ENCODE measurements at places on chromosomes 16 and 17. TPM values are rescaled to one million over a fixed set of nuclear protein-coding genes. Genes with fewer than 3 reads are reported as not detected.

DNA sequence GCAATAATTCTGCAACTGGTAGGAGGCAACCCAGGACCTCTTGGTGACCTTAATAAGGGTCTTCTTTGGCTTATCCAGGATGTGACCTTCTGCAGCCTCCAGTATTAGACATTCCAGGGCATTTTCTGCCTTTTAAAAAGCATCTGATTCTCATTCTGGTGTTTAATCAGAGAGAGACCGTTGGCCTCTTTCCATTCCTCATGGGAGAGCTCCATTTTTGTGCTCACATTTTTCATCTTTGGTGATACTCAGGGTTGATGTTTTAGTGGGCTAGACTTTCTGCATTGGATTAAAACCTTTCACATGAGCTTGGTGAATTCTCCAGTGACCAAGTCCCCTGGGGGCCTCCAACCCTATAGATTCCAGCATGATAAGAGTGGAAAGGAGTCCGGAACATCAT lies 150.2 kb upstream of the CACNG5 start:
- no peak for DNase-seq

DNA sequence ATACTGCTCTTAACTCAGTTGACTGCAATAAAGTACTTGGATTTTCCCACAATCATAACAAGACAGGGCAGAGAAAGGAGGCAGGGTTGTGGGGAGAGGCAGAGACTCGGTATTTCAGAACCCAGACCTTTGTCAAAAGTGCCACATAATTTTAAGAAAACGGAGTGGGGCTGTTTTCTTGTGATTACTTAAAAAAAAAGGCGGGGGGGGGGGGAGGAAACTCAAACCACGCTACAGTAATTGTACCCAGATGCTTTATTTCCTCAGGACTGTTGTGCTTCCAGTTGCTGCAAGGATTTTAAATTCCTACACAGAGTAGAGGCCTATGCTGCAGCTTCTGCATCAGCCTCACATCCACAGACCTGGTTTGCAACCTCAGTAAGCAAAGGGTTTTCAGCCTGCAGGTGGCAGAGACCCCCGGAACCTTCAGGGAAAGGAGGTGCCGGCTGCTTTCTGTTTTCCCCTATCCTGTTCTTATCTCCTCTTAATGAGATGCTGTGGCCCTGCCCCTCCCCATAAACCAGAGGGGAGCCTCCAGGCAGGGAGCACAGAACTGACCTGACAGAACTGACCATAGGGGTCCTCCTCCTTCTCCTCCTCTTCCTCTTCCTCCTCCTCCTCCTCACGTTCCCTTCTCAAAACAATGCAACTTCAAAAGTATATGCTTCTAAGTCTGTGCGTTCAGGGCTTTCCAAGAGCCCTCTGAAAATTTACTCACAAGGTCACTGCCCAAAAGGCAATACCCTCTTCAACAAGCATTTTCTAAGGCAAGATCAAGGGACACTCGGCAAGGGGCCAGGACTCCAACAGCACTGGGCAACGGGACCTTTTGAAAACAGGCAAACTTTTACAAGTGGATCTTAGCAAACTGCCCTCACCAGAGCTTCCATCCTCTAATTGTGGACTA lies 7.5 kb downstream of the AXIN2 start:
- no peak for DNase-seq

DNA sequence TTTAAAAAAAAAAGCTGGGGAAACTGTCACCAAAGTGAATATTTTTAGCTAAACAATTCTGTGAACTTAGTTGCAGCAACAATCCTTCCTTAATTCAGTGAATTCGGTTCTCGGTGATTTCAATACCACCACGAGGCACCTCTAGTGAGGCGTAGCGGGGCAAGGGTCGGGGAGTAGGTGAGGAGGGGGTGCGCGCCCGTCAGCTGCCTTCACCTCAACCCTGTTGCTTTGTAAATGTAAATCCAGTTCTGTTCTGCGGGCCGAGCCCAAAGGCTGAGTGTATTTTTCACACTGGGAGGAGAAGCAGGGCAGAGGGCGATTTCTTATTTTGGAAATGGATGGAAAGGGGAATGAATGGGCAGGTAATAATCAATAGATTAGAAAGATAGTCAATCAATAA lies 17.4 kb downstream of the SALL1 start:
- no peak for DNase-seq

GRCh38 chr17:43791589-43791988 lies 11.4 kb downstream of the CFAP97D1 start:
- DNase-seq: peak; percentile 82

- DNase-seq: no peak
Measured at GRCh38 chr17:28180449-28180848, 138.0 kb downstream of the NLK start.

DNA sequence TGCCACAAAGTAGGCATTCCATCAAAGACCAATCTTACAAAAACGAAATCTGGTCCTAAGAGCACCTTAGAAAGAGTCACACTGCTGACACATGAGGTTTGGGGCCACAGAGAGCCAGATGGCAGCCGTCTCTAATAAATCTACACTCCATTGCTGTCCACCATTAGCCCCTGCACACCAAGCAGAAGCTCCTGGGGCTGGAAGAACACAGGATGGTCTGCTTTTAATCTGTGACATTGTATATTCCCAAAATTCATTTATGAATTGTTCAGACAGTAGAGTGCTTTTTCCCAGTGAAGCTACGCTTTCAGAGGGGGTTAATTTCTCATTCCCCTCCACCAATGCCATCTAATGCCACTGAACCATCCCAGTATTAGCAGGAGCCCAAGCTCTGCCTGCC lies 1.6 kb downstream of the CYB561 start:
- DNase-seq: no peak

GRCh38 chr17:48219617-48220016 lies 112.1 kb downstream of the SNX11 start:
- DNase-seq: no peak

DNA sequence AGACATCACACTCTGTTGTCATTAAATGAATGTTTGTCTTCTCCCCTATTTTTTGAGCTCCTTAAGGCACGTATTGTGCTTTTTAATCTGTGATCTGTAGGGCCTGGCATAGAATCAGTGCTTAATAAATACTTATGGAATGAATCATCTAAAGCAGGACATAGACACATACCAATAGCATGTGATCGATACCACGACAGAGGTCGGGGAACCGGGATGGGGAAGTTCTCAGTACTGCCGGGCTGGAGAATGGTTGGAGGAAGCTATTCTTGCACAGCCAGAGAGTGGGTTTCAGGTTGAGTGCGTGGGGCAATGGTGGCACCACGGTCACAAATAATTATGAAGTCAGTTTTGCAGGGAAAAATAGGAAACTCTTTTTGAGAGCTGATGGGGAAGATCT lies 26.8 kb downstream of the NLRP1 start:
- peak; percentile 63 for DNase-seq

GRCh38 chr17:19539841-19540311 lies 6.2 kb downstream of the SLC47A1 start:
- no peak for DNase-seq

DNA sequence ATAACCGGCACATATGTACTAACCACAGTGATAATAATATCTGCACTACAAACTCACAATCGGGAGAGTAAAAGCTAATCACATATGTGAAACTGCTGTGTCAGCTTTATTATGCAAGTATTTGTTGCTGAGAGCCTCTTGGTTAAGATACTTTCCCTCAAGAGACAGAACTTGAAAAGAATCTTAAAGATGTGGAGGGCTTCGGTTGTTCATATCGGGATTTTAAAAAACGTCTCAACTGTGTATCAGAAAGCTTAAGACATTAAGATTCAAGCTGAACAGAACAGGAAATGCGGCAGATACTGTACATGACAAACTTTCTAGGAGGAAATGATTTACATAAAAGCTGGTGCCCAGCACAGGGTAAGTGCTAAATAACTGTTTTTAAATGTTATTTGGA lies 27.5 kb upstream of the HLF start:
- DNase-seq: peak; percentile 31

DNA sequence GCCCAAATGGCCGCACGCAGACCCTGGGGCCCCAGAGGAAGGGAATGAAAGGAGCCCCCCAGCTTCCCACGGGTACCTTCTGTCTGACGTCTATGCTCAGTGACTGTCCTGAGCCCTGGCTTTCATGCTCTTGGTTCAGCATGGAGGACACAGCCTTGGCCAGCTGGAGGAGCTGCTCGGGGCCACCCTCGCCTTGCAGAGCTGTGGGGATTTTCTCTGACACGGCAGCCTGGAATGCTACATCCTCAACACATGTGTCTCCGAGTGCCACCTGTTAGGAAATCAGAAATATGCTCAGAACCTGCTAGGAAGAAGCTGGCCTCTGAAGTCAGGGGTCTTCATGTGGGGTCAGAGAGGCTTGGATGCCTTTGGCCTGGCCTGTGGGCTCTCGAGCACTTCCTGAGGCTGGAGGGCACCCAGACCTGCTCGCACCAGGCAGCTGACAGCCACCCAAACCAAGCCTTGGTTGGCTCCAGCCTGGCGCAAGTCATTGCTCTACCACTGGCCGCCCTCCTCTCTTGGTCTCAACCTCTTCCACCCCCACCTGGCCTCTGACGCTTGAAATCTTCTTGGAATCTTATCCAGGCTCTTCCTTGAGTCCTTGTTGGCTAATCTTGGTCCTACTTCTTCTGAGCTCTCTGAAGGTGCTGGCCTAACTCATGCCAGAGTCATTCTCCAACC lies 63.7 kb upstream of the BCO1 start:
- peak; percentile 42 for DNase-seq

DNA sequence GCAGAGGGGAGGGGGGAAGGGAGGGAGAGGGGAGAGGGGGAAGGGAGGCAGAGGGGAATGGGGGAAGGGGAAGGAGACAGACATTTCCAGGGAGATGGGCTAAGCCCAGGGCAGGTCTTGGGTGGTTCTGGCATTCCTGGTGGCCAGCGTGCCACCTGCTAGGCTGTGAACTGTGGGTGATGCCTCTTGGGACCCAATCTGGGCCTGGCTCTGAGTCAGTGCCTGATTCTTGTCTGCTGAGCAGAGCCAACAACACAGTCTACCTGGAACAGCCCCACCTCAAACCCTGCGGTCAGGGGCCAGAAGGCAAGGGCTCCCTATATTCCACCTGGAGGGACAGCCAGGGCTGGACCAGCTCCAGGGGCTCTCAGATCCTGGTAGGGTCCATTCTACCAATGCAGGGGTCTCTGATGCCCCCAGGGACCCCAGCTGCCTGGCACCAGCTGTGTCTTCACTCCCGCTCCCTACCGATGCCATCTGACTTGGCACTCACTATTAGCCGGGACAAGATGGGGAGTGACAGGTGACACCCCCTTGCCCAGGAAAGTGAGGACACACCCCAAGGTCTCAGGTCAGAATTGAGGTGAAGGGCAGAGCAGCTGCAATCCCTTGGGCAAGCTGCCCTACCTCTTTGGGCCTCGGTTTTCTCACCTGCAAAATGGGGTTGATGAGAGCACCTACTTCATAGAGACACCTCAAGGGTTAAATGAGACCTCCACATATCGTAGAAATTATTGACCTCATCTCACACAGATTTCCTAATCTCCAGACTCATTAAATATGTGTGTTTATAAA lies 87.2 kb downstream of the LITAF start:
- DNase-seq: peak; percentile 54

DNA sequence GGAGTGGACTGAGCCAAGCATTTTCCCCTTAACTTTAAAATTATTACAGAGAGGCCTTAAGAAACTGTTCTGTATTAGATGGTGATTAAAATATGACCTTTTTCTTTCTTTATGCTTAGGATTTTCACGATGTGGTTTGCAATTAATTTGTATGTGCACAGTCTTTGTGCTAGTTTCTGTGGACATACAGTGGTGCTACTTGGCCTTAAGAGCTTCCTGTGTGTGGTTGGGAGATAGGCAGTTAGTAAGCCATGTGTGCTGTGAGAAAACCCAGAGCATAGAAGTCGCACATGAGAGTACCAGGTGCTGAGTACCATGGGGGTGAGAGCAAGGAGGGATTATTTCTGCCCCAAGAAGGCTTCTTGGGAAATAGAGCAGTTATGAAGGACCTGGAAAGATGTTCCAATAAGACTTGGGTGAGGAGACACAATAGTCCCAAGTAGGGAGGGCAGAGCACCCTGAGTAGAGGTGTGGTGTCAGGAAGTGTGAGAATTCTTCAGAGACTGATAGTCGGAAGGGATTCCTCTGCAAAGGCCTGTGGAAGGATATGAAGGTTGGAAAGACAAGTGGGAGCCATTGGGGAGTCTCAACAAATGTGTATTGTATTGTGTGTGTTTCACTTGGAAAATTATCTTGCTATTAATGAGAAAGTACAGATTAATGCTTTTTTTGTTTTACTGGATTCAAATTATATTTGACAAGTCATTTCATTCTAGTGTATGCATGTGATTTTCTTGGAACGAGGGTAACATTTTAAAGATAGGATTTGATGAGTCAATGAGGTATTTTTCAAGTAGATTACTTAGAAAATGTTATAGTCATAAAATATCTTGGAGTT lies 239.9 kb downstream of the PRKCA start:
- DNase-seq: no peak

DNA sequence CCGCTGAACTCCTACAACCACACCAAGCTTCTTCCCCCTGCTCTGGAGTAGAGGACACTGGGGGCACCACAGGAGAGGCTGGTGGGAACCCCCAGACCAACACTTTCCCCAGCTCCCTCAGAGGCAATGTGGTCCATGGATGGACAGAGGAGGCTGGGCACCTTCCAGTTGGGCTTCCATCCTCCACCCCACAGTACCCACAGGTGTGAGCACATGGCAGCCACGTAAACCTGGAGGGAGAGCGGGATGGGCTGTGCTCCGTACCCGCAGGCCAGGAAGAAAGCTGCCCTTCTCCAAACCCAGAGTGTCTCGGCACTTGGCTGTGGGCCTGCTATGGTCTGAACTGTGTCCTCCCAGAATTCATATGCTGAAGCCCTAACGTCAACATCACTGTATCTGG lies 1.7 kb downstream of the SGSH start:
- DNase-seq: no peak

Gene CIITA
- 0.13 TPM for total RNA-seq

Gene RUNDC3A
- 3.1 TPM for total RNA-seq

Gene HOXB1
- total RNA-seq: under 0.01 TPM

Gene OR1A1
- total RNA-seq: not detected

Gene PYY
- 0.79 TPM for total RNA-seq

Measured in bronchial epithelial cell (primary cell).